Uterus (tissue), 4 donors: ENCODE measurements at places on chromosomes 2 and 18.
A peak's percentile ranks its signal among the peaks of the same experiment; 100 is the strongest.

DNA sequence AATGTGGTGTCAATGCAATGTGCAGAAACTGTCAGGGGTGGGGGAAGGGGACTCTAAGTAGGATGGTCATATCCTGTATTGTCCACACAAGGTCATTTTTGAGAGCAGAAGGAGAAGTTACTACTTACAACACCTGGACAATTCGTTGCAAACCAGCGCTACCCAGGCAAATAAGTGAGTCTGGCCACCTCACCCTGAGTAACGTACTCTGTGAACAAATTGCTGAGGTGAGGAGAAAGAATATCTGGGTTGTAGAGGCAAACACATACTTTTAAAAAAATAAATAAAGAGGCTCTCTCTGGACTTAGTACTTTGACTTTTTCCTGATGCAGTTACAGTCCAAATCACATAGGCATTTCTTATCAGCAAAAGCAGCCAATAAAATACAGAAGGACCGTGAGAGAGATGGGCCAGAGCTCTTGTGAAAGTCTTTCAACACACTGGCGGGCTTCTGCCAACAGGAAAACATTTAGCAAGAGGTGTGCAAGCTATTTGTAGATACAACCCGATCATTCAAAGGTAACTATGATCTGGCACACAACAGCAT is 268.2 kb upstream of the ID2 start:
- DNase-seq, result peak; percentile 37

DNA sequence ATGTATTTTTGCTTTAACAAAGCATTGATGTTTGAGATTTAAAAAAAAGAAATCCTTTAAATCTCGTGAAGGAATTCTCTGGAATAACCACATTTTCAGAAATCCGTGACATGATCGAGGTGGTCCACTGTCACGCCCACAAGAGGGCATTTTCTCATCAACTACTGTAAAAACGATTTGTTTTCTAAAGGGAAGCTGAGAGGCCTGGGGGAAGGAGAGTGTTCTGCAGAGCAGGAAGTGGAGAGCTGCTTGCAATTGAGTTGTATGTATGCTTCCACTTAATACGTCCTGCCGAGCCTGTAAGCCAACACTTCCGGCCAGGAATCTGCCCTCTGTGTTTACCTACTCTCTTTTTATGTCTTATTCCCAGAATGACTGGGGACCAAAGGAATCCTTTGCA is 19.4 kb downstream of the KLHL29 start:
- DNase-seq, result peak; percentile 48

DNA sequence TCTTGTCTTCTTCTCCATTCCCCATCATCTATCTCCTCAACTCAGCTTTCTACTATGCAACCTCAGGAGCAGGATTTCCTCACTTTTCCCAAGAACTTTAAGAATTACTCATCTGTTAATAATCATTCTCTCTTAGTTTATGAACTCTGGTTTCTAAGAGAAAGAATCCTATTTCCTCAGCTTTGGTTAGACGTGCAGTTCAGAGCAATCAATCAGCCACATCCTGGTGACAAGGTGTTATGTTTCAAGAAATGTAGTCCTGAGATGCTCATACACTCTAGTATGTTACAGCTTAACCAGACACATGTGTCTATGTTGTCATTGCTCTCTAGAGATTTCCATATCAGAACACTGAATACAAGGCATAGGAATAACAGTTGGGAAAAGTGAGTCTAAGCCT is 277.9 kb downstream of the MBD2 start:
- no peak for DNase-seq

- DNase-seq, result no peak
Measured at GRCh38 chr2:43175876-43176275, 50.5 kb downstream of the ZFP36L2 start.

GRCh38 chr2:100623033-100623715 is 60.4 kb downstream of the PDCL3 start:
- DNase-seq, result no peak

DNA sequence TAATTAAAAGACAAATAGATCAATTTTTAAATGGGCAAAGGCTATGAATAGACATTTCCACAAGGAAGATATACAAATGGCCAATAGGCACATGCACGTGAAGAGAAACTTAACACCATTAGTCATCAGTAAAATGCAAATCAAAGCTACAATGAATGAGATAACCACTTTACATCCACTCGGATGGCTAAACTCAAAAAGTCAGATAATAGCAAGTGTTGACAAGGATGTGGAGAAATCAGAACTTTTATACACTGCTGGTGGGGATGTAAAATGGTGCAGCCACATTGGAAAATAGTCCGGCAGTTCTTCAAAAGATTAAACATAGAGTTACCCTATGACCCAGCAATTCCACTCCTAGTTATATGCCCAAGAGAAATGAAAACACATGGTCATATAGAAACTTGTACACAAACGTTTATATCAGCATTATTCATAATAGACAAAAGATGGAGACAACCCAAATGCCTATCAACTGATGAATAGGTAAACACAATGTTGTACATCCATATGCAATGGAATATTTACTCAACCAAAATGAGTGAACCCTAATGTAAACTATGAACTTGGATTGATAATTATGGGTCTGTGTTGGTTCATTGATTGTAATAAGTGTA is 51.1 kb downstream of the SMAD7 start:
- DNase-seq, result no peak

DNA sequence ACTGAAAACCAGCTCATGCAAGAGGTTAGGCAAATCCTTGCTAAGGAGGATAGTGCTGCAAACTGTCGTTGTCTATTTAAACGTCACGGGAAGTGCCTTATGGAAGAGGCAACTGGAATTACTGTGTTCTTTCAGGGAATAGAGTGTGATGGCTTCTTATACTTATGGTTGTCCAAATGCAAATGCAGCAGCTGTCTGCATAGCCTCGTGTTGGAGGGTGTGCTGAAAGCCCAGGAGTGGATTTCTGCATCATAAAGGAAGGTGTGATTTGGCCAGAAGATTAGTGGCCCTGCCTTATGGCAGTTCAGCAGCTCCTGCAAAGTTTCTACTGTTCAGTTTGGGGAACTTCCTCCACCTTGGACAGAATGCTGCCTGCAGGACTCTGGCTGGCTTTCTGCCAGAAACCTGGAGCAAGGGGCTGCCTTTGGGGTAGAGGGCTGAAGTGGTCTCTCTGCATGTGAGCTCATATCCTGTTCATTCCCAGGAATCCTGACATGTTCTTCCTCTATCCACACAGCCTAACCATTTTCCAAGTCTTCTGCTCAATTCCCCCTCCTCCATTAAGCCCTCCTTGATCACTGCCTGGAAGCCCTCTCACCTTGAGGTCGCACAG is 321.2 kb upstream of the CXCR4 start:
- DNase-seq, result no peak

DNA sequence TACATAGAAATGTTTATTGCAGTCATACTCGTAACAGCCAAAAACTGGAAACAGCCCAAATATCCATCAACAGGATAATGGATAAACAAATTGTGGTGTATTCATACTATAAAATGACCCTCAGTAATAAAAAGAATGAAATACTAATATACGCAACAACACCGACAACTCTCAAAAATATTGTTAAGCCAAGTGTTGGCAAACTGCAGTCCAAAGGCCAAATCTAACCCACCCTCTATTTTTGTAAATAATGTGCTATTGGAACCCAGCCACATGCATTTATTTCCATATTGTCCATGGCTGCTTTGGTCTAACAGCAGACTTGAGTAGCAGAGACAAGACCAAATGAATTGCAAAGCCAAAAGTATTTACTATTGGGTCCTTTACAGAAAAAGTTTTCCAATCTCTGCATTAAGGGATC is 151.0 kb downstream of the MREG start:
- no peak for DNase-seq

GRCh38 chr2:211692689-211693088 is 845.9 kb downstream of the ERBB4 start:
- DNase-seq, result no peak

DNA sequence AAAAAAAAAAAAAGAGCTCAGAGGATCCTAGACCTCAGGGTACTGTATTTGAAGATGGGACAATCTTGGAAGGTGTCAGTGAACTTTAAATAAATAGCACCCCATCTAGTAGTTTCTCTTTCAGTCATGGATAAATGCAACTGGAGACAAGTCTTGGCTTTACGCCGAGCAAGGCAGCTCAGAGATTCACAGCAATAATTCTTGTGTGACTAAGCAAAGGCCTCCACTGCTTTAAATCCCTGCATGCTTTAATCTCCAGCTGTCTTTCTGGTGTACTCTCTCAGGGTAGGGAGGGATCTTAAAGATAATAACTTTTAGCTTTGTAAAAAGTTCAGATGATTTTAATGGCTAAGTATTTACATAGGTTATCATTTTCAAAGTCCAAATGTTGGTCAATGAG is 36.3 kb downstream of the NRXN1 start:
- DNase-seq, result peak; percentile 11

DNA sequence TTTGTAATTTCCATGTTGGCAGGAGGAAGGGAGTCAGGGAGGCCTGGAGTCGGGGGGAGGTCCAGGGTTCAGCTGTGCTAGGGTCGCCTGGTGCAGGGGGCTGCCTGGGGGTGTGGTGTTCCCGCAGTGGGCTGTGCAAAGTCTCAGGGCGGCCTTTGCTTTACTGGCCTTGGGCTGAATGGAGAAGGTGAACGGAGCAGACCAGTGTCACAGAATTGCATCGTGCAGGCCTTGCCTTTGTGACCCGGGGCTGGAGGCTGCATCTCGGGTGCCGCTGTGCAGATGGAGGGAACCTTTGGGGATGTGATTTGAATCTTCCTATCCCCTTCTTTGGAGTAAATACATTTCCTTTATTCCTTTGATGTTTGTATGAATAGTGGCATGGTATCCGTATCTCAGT is 8.8 kb downstream of the SNTG2 start:
- DNase-seq, result no peak

DNA sequence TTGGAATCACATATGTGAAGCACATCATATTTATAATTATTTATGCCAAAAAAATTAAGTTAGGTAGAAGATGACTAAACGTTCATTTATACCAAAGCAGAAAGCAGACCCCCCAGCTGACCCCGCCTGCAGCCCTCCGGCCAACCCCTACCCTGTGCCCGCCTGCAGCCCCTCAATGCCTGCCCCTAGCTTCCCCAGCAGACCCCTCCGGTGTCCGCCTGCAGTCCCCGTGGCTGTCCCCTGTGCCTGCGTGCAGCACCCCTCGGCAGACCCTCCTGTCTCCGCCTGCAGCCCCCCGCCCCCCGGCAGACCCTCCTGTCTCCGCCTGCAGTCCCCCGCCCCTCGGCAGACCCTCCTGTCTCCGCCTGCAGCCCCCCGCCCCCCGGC is 136.2 kb downstream of the NFATC1 start:
- DNase-seq, result peak; percentile 11

DNA sequence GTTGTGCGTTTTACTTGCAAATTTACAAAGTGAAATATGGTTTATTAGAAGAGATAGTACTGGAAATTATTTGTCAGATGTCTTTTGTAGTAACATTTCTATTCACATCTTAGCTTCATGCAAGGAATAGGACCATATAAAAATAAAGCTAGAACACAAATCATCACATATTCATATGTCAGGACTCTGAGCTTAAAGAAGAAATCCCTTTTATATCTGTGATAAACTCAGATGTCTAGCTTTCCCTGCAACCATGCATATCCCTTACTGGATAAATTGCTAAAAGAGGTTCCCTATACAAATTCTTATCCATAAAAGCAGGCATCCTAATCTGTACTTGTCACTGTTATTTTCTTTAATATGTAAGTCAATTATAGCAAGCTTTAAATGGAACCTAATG is 178.5 kb downstream of the NRXN1 start:
- DNase-seq, result no peak

DNA sequence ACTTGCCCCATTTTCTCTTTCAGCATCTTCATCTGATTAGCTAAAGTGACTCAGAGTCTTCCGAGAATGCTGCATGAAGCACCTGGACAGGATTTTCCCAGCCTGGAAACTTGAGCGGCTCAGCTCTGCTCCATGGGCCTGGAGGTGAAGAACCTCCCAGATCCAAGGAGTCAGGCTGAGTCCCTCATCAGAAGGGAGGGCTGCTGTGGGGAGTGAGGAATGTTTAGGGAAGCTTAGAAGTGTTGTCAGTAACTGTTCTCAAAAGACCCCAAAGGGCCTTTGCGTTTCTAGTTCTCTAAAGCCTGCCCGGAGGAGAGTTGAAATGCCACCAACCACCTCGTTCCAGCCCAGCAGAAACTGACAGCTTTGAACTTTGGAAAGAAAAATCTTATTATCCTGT is 157.1 kb downstream of the CLIP4 start:
- no peak for DNase-seq

DNA sequence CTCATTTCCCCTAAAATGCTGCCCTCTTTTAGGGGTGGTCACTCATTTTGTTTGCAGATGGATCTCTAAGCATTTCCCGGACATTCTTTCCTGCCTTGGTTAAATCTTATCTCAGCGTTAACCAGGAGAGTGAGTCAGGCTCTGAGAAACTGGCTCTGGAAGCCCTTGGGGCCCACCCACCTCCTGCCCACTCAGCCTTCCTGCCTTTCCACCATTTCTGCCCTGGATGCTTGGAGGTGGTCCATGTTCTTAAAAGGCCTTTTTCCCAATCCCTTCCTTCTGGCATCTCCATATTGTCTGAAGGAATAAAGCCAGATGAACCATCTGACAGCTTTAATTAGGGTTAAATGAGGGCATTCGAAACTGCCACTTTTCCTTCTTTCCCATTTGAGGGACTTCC is 9.5 kb downstream of the HK2 start:
- no peak for DNase-seq

GRCh38 chr18:33578518-33579348 is 714 bp downstream of the ASXL3 start:
- peak; percentile 29 for DNase-seq

GRCh38 chr2:199463708-199464605 is 6.2 kb upstream of the SATB2 start:
- no peak for DNase-seq

GRCh38 chr2:100291152-100291970 is 30.9 kb downstream of the LONRF2 start:
- DNase-seq, result peak; percentile 82

DNA sequence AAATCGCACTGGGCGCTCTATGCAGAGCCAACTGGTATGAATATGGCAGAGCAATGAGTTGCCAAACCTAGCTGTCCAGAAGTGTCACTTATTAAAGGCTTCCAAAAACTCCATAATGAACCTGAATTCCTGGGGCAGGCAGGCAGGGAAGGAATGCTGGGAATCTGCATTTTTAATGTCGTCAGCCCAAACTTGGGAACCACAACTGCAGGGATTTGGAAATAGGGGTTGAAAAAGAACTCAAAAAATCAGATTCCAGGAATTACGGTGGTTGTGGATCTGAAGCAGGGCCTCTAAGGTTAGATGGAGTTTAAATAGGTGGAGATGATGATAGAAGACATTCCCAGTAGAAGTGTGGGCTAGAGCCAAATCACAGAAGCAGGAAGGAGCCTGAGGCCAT is 15.0 kb downstream of the NCKAP5 start:
- DNase-seq, result no peak

DNA sequence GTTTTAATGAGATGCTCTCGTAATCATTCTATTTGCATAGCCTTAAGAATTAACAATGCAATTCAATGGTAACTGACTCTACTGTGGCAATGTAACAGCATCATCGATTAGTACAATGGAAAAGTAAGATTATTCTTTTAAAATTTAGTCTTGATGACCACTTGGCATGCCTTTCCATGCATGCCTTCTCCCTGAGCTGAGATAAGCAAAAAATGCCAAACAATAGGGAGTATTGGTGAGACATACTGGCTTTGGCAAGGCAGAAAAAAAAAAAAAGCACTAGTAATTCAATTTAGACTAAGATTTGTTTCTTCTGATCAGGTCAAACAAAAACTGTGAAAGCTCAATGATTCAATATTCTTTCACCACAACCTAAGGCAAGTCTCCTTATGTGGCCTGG is 110.8 kb upstream of the TRIB2 start:
- DNase-seq, result no peak
